ENCODE measurements at places on chromosomes 6 and 20.

GRCh38 chr6:156538875-156539660 lies 238.1 kb upstream of the ARID1B start:
- no peak for DNase-seq

GRCh38 chr6:55898342-55898741 lies 23.0 kb upstream of the BMP5 start:
- DNase-seq, result no peak

- no peak for DNase-seq
Observed at GRCh38 chr20:24070679-24071078, 82.1 kb upstream of the GGTLC1 start.

- no peak for DNase-seq
Observed at GRCh38 chr20:58184984-58185383, 43.5 kb downstream of the ANKRD60 start.

DNA sequence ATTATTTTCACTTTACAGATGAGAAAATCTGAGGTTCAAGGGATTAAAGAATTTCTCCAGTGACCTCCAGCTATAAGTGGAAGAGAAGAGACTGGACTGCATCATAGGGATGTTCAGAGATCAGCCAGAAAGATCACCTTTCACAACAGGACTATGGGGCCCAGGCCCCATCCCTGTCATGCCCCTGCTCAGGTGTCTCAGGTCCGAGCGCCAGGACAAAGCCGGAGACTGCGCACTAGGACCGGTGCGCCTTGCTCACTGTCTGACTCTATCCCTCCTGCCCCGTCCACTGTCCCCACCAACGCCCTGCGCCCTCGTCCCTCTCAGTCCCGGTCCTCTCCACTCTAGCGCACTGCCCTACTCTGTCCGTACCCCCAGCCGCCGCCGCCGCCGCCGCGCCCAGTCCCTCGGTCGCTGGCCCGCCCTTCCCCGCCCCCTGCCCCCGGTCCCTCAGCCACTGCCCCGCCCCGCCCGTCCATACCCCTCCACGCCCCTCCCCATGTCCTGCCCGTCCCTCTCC lies 521 bp upstream of the RAD21L1 start:
- no peak for DNase-seq

GRCh38 chr20:15847196-15847784 lies 726.0 kb downstream of the KIF16B start:
- no peak for DNase-seq

DNA sequence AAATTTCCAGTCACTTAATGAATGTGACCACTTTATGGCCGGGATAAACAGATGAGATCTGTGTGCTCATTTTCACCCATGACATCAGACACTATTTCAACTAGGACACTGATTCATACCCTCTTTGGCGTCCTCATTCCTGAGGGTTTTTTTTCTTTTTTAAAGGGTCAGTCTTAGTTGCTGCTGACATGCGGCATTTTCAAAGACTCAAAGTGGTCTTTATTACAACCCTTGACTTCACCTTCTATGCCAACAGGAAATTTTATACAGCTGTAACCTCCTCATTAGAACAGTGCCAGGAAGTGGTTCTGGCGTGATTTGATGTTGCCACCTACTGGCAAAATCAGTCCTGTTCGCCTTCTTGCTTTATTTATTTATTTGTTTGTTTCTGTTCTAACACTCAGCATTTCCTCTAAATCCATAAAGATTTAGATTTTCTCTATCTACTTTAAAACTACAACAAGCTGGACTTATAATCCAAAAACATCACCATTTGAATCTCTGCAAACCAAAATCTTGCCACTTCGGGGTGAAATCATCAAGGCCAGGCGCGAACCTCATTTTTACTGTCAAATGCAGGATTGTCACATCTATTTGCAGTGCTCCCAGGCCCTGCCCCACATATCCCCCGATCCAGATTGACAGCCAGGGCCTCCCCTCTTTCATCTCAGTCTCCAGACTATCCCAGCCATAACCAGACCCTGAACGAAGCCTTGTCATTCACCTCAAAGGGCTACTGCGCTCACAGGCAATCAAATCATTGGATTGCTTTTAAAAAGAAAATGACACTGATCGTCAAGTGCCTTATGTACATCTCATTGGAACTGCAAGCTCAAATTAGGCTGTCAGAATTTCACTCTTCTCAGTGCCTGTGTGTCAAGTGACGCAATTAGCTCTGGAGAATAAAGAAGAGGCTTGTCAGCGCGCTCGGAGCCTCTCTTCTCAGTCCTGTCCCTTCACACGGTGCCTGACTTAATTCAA lies 77.5 kb downstream of the C6orf118 start:
- DNase-seq, result no peak

DNA sequence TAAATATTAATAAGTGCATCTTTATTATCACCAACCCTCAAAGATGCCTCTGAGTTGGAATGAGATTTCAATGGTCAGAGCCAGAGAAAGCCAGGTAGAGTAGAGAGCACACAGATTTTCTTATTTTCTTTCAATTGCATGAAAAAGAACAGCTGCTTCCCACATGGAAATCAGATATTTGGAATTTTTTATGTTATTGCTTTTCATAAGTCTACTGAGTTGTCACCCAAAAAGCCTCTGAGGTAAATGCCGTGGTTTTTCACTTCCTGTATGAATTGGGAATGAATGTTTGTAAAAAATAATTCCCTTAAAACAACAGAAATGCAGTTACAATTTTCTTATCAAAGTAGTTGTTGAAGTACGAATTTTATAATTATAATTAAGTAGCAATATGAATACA lies 563.1 kb downstream of the RFPL4B start:
- DNase-seq, result no peak

DNA sequence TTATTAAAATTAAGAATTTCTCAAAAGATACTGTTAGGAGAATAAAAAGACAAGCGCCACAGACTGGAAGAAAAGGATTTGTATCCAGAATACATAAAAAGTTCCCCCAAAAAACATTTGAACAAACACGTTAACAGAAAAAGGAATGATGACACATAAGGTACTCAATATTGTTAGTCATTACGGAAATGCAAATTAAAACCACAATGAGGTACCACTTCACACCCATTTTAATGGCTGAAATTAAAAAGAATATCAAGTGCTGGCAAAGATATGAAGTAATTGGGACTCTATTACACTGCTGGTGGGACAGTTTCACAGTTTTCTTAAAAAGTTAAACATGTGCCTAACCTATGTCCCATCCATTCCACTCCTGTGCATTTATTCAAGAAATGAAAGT lies 51.4 kb downstream of the HECA start:
- DNase-seq, result no peak

- peak; percentile 43 for DNase-seq
Observed at GRCh38 chr20:56392881-56393482, 537 bp downstream of the CSTF1 start.

DNA sequence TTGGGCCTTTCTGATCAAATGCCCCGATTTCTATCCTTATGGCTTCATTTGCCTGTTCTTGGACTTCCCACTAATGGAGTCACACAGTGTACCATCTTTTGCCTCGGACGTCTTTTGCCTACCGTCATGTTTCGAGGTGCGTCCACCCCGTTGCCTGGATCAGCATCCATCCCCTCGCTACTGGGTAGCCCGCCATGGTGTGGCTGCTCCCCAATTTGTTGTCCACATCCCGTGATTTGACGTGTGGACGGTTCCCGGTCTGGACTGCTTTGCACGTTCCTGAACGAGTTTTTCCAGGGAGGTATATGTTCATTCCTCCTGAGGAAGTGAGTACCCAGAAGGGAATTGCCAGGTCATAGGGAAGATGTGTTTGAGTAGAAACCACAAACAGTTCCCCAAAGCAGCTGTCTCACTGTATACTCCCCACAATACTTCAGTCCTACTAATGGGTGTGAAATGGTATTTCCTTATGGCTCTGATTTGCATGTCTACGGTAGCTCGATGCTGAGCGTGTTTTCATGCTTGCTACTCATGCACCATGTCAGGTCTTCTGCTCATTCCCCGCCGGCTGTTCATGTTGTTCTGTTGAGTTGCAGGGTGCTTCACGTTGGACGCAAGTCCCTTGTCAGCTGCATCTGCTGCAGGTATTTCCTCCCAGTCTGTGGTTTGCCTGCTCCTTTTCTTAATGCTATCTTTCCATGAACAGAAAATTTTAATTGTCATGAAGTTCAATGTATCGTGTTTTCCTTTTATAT lies 86.8 kb upstream of the AFDN start:
- DNase-seq, result no peak

DNA sequence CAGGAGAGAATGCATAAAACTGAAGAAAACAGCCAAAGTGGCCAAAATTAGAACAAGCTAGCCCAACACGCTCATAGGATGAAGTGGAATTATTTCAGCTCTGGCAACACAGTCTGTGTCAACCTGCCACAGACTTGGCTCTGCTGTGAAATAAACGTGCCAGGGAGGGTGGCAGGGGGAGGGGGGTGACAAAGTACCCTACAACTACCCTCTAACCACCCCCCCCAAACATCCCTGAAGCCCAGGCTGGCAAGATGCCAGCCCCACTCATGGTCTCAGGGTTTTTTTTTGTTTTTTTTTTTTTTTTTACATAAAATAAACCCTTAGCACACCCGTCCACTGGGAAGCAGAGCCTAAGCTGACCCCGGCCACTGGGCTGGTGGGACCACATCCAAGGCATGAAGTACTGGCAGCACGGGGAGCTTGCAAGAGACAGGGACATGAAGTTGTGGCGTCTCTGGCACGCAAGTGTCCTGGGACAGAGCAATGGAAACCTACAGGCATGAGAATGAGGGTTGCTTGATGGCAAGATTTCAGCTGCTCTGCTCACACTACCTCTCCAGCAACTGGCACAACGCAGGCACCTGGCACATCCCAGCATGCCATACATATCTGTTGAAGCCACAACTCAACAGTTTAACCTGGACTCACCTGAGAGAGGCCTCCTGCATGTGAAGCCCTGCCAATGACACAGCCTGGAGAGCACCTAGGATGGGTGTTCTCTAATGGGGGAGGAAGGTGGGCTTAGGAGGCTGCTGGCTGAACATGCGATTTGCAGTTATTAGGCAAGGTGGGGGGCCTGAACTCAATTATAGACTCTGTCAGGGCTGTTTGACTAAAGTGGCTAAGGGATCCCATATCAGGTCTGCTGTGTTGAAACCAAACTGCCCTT lies 76.4 kb downstream of the TRAM2 start:
- DNase-seq, result no peak

GRCh38 chr6:142551274-142551811 lies 249.5 kb downstream of the ADGRG6 start:
- DNase-seq, result peak; percentile 6

DNA sequence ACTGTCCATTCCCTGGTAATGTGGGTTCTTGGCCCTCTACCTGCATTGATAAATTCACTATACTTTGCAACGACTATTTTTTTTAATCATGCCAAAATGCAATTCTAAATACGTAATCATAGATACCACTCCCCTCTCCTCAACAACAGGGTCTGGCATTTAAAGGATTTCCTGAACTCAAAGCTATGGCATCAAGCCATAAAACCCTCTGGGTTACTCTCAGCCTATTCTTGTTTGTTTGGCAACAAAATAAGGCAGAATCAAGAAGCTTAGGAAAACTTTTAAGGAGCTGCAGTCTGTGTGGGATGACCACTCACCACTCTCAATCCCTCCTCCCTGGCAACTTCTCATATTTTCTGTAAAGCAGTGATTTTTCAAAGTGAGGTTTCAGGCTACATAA lies 669.9 kb upstream of the ID4 start:
- DNase-seq, result no peak

DNA sequence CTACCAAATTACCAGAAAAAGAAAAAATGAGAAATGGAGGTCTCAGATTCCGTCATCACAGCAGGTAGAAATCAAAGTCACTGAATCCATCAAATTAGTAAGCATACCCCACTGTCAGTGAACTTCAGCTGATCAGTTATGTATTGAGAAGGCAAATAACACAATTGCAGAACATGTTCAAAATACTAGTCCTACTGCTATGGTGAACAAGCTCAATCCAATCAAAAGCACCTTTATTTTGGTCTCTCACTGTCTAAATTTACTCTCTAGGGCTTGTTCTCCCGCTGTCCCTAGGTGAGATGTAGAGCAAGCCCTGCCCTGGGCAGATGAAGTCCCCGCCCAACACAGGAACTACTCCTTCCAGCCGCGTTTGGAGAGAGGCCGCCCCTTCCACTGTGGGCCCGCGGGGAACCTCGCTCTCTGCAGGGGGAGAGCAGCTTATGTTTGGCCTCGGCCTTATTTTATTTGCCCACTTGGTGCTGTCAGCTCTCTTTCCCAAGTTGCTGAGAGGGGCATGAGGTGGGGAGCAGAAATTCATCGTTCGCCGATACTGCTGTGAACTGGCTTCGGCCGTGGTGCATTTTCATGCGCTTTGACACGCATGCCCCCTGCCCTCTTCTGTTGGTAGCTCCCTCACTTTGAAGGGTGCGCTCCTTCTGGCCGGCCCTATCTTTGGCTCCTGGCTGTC lies 14.3 kb upstream of the MAP1LC3A start:
- no peak for DNase-seq
